Subcutaneous preadipocyte (primary cell): ENCODE measurements at places on chromosomes 13 and 19. TPM values are rescaled to one million over a fixed set of nuclear protein-coding genes. Genes with fewer than 3 reads are reported as not detected.

The CALR gene
- total RNA-seq: 1,887 and 1,968 TPM in 2 replicates

The FCER2 gene
- not detected in 2 replicates for total RNA-seq

The PTPRH gene
- 5.3 and 11.4 TPM in 2 replicates for total RNA-seq

The DENND1C gene
- under 0.01 TPM in 1 of 2 replicates, not detected in the other for total RNA-seq

The ZSCAN4 gene
- not detected in 2 replicates for total RNA-seq

The ZNF681 gene
- total RNA-seq: 1.1 and 1.2 TPM in 2 replicates

The KLK14 gene
- not detected in 2 replicates for total RNA-seq

The FSD1 gene
- total RNA-seq: 2.6 and 5.3 TPM in 2 replicates

The LRP3 gene
- 31.1 and 35.6 TPM in 2 replicates for total RNA-seq

The PEAK3 gene
- not detected in 2 replicates for total RNA-seq

The ZNF285 gene
- 1.2 and 3.3 TPM in 2 replicates for total RNA-seq

The IRGC gene
- total RNA-seq: not detected in 2 replicates

The NACC1 gene
- total RNA-seq: 78.6 and 111 TPM in 2 replicates

The ZNF583 gene
- total RNA-seq: 3.3 and 4.3 TPM in 2 replicates

The WDR87 gene
- total RNA-seq: not detected in 2 replicates

The BRSK1 gene
- total RNA-seq: 0.59 and 1.8 TPM in 2 replicates

The PLEKHF1 gene
- total RNA-seq: 25.6 and 39.7 TPM in 2 replicates

The KASH5 gene
- total RNA-seq: not detected in 2 replicates

The ZNF132 gene
- 7.0 and 7.2 TPM in 2 replicates for total RNA-seq

The SIGLEC5 gene
- total RNA-seq: not detected in 2 replicates

The LYPD3 gene
- total RNA-seq: not detected in 2 replicates

The CPAMD8 gene
- total RNA-seq: 0.20 and 0.73 TPM in 2 replicates

The ELANE gene
- total RNA-seq: 0.20 and 0.37 TPM in 2 replicates

The CFAP97D2 gene
- total RNA-seq: not detected in 2 replicates

The ZNF558 gene
- 10.7 and 15.4 TPM in 2 replicates for total RNA-seq

The ZNF626 gene
- 10.3 and 10.9 TPM in 2 replicates for total RNA-seq

The NCR1 gene
- total RNA-seq: not detected in 2 replicates

The ATP8A2 gene
- under 0.01 TPM in 1 of 2 replicates, not detected in the other for total RNA-seq

The SIGLECL1 gene
- total RNA-seq: not detected in 2 replicates

The ATP1A3 gene
- total RNA-seq: under 0.01 TPM in 1 of 2 replicates, not detected in the other

The LILRB3 gene
- total RNA-seq: 0.20 TPM in 1 of 2 replicates, not detected in the other

The URAD gene
- not detected in 2 replicates for total RNA-seq

The CLEC17A gene
- under 0.01 TPM in 1 of 2 replicates, not detected in the other for total RNA-seq

The DMKN gene
- 8.2 and 23.1 TPM in 2 replicates for total RNA-seq

The SIGLEC7 gene
- not detected in 2 replicates for total RNA-seq

The IFNL1 gene
- not detected in 2 replicates for total RNA-seq

The NLRP7 gene
- not detected in 2 replicates for total RNA-seq

The FBXL12 gene
- 19.2 and 19.8 TPM in 2 replicates for total RNA-seq

The CGB5 gene
- total RNA-seq: not detected in 2 replicates

The GSX1 gene
- total RNA-seq: not detected in 2 replicates

The ZNF888 gene
- total RNA-seq: 2.6 and 3.3 TPM in 2 replicates
